ENCODE measurements at places on chromosomes 11 and 22. TPM values are rescaled to one million over a fixed set of nuclear protein-coding genes. Genes with fewer than 3 reads are reported as not detected.

Gene TRIM48
- total RNA-seq = not detected

Gene GGTLC3
- total RNA-seq = not detected

DNA sequence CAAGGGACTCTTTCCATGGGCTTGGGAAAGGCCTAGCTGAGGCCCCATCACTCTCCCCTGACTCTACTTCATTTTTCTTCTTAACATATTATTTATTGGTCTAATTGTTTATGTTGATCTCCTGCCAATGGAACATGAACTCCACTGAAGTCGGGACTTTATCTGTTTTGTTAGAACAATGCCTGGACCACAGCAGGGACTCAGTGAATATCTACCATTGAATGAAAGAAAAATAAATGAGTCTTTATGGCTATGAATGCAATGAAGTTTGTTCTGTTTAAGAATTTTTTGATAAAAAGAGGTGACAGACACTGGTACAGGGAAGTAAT, 112.3 kb downstream of the ADAMTS15 start:
- H3K4me1 ChIP-seq = no peaks in the 10 kb centered on the region
- no peak overlapping the region for H3K27ac ChIP-seq
- H3K4me3 ChIP-seq = no peak overlapping the region
- H3K27me3 ChIP-seq = no peaks in the 10 kb centered on the region

- no peak overlapping the region for H3K27ac ChIP-seq
- no peaks in the 10 kb centered on the region for H3K27me3 ChIP-seq
- H3K36me3 ChIP-seq = no peaks in the 10 kb centered on the region
- no peak overlapping the region for H3K4me3 ChIP-seq
- DNase-seq = peak; percentile 53
- H3K4me1 ChIP-seq = no peaks in the 10 kb centered on the region
These were observed 11.7 kb downstream of the RASD2 start for GRCh38 chr22:35552196-35552842.

- H3K4me1 ChIP-seq = peaks cover 4% of the 10 kb centered on the region
- no peak for DNase-seq
- no peaks in the 10 kb centered on the region for H3K36me3 ChIP-seq
- no peak overlapping the region for H3K27ac ChIP-seq
- no peak overlapping the region for H3K4me3 ChIP-seq
- no peaks in the 10 kb centered on the region for H3K27me3 ChIP-seq
These were observed 28.2 kb downstream of the C2CD3 start for GRCh38 chr11:74142624-74143023.

GRCh38 chr11:130728185-130729180, 187.8 kb downstream of the SNX19 start:
- H3K36me3 ChIP-seq = no peaks in the 10 kb centered on the region
- no peak overlapping the region for H3K27ac ChIP-seq

GRCh38 chr22:23263651-23264555, 83.6 kb downstream of the BCR start:
- H3K27me3 ChIP-seq = no peaks in the 10 kb centered on the region
- no peaks in the 10 kb centered on the region for H3K36me3 ChIP-seq
- H3K4me3 ChIP-seq = no peak overlapping the region
- no peak overlapping the region for H3K27ac ChIP-seq
- no peaks in the 10 kb centered on the region for H3K4me1 ChIP-seq

GRCh38 chr11:110710628-110711381, 1.4 kb downstream of the ARHGAP20 start:
- H3K4me1 ChIP-seq = peaks cover 3% of the 10 kb centered on the region
- H3K27me3 ChIP-seq = peaks cover 16% of the 10 kb centered on the region
- DNase-seq = peak; percentile 34
- H3K27ac ChIP-seq = no peak overlapping the region
- H3K4me3 ChIP-seq = peak overlapping the region; percentile 58
